NCI-H1092 treated with DMSO at 0.1 percent for 48 hours (cell line): ENCODE measurements at places on chromosomes 1 and 21.

DNA sequence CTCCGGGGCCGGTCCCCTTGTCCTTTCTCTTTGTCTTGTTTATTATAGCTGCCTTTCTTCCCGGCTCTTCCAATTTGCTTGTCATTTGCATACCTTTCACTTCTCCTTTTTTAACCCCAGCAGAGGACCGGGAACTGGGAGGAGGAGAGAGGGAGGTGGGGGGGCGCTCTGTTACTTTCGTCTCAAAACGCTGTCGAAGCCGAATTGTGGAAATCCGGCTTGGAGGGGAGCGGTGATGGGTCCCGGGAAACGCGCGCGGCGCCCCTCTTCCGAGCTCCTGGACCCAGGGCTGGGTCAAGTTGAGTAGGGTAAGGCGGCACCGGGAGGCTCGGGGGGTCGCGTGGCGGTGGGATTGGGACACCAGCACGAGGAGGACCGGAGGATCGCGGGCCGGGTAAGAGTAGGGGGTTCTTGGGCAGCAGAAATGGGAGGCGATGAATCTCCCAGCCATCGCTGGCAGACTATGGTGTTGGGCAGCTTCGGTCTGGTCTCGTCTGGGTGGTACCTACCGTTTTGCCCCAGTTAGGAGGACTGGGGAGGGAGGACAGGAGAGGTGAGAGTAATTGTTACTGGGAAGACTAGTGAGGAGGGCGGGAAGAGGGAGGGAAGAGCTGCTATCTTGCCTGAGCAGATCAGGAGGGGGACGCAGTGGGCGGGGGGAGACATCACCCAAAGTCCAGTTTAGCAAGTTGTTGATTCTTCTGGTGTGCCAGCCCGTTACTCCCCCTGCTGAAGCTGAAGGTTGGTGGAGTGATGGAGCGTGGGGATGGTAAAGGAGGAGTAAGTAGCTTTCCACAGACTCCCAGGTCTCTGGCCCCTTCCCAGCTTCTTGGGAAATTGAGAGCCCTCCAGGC, 1.5 kb downstream of the PROX1 start:
- DNase-seq: peak; percentile 72

- DNase-seq: no peak
Observed at GRCh38 chr1:35361638-35362037, 93.1 kb downstream of the ZMYM4 start.

GRCh38 chr1:200960236-200960947, 63.1 kb downstream of the KIF21B start:
- no peak for DNase-seq

GRCh38 chr1:94036730-94037129, 84.2 kb downstream of the ABCA4 start:
- DNase-seq: no peak

DNA sequence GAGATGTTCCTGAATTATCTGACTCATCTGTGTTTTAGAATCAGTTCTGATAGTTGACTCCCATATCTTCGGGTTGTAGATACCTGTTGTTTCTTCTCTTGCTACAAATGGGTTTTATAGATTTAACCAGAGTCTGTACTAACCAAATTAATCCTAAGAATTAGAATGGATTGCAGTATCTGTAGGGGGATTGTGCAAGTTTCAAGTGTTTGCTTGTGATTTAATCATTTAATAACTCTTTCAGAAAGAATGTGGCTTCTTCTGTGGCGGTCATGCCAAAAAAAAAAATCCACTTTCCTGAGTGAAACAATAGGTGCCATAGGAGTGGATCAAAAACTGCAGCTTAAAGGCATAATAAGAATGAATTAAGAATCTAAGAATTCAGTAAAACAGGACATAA, 9.4 kb downstream of the IPO9 start:
- no peak for DNase-seq

GRCh38 chr1:30407865-30408580, 315.4 kb downstream of the MATN1 start:
- DNase-seq: no peak

- DNase-seq: no peak
Observed at GRCh38 chr1:222616525-222616924, 1.4 kb upstream of the MIA3 start.

DNA sequence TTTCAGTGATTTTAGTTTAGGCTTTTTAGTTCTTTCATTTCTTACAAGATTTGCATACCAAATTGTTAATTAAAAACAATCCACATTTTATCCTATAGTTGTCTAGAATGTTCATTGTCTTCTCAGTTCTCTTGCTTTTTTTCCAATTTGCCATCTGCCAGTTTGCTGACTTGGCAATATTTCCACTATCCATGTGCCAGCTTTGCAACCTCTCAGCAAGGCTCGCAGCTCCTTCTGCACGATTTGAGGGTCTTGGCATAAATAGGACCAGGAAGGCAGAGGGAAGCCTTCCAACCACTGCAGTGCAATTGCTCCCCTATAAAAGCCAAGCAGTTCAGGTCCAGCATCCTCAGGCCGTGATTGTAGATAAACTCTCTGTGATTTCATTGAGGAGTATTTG, 306.8 kb upstream of the FMN2 start:
- DNase-seq: no peak

DNA sequence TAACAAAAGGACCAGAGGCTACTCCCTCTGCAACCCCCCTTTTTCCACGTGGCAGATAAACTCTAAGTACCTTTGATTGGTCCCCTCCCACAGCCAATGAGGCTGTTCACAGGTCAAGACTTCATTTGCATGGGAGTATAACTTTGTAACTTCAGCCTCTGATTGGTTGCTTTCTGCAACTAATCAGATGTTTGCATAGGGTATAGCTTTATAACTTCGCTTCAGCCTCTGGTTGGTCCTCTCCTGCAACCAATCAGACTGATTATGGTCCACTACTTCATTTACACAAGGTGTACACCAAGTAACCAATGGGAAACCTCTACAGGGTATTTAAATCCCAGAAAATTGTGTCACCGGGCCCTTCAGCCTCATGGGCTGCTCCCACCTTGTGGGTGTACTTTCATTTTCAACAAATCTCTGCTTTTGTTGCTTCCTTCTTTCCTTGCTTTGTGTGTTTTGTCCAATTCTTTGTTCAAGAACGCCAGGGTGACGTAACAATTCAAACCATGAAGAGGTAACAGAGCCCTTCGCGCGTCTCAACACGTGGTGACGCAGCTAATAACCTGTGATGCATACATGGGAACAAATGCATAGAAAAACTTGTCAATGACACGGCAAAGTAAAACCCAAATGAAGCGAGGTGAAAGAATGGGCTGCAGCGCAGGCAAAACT, 47.2 kb downstream of the VPS26C start:
- DNase-seq: no peak

- DNase-seq: no peak
Observed at GRCh38 chr1:223747838-223748335, 35.5 kb downstream of the CAPN2 start.

DNA sequence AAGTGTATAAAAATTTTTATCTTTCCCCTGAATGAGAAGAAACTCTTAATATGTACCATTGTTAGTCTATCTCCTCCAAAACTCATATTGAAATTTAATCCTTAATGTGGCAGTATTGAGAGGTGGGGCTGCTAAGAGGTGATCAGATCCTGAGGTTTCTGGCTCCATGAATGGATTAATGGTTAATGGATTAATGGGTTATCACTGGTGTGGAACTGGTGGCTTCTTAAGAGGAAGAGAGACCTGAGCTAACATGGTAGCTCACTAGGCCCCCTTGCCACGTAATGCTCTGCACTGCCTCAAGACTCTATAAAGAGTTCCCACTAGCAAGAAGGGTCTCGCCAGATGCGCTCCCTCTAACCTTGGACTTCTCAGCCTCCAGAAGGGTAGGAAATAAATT, 70.6 kb upstream of the ZBTB18 start:
- DNase-seq: no peak

DNA sequence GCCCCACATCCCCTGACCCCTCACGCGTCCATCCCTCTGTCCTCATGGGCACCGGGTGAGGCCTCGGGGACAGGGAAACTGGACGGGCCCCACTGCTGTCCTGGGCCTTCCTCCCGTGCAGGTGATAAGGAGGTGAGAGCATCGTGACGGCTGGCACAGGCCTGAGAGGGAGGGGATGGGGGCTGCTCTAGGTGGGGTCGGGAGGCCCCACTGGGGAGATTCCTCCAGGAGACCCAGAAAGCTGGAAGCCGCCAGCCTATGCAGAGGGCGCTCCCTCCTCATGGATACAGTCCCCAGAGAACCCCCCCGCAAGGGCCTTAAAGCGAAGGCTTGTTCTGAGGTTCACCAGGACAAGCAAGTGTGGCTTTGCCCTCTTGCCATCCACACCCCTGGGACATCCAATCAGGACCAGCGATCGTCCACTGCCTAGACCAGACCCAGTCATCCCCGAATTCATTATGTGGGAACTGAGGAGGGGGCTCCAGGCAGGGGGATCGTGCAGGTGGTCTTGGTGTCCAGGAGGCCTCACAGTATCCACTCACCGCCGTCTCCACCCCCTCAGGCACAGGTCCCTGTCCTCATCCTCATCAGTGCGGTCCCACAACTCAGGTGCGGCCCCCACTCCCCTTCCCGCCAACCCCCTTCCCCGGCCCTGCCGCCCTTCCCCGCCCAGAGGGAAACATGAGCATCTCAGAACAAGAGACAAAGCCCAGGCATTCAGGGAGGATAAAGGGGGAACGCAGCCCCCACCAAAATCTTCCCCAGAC, 45.3 kb upstream of the COL18A1 start:
- DNase-seq: no peak

- DNase-seq: peak; percentile 39
Observed at GRCh38 chr1:87642581-87643221, 314.0 kb downstream of the LMO4 start.

GRCh38 chr1:162074276-162075005, 5.0 kb downstream of the NOS1AP start:
- DNase-seq: no peak

GRCh38 chr1:219810451-219810850, 117.9 kb downstream of the SLC30A10 start:
- no peak for DNase-seq

GRCh38 chr1:180425952-180426351, 76.4 kb downstream of the ACBD6 start:
- DNase-seq: no peak

- no peak for DNase-seq
Observed at GRCh38 chr1:39328095-39328494, 123.6 kb downstream of the MACF1 start.

GRCh38 chr21:41055266-41055665, 112.7 kb upstream of the BACE2 start:
- no peak for DNase-seq

DNA sequence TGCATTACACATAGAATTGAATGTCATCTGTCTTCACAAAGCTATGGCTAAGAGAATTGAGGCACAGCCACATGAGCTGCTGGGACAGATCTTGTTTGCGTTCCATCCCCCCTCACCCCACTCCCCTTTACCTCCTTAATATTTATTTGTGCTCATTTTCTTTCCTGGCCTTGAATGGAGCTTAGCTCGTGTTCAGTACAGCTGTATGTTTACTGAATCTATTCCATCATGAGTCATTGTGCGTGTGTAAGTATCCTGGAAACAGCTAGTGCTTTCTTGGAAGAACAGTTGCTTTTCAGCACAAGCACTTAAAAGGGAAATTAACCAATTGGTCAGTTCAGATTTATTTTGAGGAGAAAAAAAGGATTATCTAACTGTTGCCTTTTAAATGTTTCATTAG, 14.7 kb downstream of the PROX1 start:
- peak; percentile 97 for DNase-seq

DNA sequence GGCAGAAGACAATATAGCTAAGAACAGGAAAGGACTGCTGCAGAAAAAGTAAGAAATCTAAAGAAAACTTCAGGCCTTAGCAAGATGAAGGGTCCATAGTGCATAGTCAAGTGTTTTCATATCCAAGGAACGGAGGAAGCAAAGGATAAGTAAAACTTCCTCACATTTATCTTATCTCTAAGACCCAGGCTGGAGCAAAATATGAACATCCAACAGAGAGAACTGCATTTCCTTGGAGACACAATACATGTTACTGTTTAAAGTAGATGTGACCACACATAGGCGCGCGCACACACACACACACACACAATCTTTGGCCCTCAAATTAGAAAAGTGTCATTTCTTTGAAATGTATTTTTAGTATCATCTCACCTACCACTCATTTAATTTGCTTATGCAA, 66.7 kb downstream of the TTLL7 start:
- no peak for DNase-seq

DNA sequence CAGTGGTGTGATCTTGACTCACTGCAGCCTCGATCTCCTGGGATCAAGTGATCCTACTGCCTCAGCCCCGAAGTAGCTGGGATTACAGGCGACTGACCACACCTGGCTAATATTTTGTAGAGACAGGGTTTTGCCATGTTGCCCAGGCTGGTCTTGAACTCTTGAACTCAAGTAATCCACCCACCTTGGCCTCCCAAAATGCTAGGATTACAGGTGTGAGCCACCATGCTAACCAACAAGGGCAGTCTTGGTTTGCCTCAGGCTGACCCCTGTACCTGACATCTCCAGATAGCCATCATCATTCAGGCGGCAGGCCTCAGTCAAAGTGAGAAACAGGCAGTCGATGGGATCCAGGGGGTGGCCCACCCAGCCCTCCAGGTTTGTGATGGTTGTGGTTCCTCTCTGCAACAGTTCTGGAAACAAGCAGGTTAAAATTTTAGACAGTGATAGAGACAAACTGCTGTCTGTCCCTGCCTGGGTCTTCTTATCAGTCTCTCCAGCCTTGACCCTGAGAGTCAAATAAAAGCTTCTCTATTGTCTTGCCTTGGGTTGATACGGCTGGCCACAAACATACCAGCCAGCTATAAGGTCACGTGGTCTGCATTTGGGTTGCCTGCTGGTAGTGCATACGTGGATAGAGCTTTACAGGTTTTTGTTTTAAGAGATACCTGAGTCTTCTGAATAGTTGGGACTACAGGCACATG, 26.8 kb downstream of the UROD start:
- no peak for DNase-seq

DNA sequence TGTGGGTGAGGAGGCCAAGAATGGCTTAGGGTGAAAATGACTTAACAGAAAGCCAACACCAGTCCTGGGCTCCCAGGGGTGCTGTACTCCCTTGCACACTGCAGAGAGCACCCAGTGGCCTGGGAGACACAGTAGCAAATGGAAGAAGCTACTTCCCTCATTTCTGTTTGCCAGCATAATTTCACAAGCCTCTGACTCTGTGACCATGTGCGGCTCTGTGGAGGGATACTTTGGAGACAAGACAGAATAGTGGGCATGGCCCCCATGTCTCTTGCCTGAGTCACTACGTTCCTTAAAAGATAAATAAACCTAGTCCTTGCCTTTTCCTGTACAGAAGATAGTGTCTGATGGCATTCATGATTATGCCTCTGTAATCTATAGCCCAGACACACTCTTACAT, 38.1 kb downstream of the TRIM62 start:
- no peak for DNase-seq
